ENCODE measurements at places on chromosomes 5 and 9. TPM values are rescaled to one million over a fixed set of nuclear protein-coding genes. Genes with fewer than 3 reads are reported as not detected.

The C5orf58 gene
- not detected for total RNA-seq

The CLTB gene
- total RNA-seq, result 155 TPM

The ANKS6 gene
- 35.1 TPM for total RNA-seq

DNA sequence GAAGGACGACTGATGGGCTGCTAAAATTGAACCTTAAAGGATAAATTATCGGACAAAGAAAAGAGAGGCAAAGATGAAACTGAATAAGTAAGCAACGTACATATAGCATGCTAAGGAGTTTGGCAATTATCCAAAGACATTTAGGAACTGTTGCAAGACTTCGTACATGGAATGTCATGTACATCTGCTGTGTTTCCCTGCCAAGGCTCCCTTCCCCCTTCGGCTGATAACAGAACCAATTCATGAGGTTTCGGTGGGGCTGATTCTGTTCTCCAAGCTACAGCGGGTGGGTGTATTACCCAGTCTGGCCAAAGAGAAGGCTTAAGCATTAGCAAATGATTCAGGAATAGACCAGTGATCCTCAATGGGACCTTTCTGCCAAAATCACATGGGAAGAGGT is 190.9 kb upstream of the FREM1 start:
- DNase-seq, result no peak
- H3K4me3 ChIP-seq, result no peak overlapping the region
- no peaks in the 10 kb centered on the region for H3K4me1 ChIP-seq
- H3K27ac ChIP-seq, result no peak overlapping the region

- no peak for DNase-seq
- no peaks in the 10 kb centered on the region for H3K27me3 ChIP-seq
- peaks cover 4% of the 10 kb centered on the region for H3K36me3 ChIP-seq
- H3K4me1 ChIP-seq, result no peaks in the 10 kb centered on the region
- no peak overlapping the region for H3K27ac ChIP-seq
- H3K4me3 ChIP-seq, result no peak overlapping the region
These were observed 45.7 kb downstream of the PRRC1 start for GRCh38 chr5:127563136-127563535.

DNA sequence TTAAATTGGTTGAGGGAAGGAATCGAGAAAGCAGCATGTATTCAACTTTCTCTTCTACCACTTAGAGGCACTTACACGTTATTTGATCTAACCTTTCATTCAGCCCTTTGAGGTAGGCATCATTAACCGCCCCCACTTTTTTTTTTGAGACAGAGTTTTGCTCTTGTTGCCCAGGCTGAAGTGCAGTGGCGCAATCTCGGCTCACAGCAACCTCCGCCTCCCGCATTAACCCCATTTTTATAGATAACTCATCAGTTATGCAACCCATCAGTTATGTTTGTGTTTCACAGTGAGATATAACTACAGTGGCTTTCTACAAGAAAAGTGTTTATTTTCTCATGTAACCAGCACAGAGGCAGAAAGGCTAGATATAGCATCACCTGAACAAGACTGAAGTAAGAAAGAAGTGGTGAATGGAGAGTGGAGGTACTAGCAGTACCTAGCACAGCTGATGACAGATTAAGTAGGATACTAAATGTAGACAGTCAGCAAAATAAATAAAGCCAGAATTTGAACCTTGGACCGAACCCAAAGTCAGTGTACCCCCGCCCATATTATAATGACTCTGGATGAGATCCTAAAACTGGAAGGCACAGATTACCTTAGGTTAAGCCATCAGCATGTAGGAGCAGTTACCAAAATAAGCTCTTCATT is 91.2 kb downstream of the PJA2 start:
- DNase-seq, result no peak
- H3K4me3 ChIP-seq, result no peak overlapping the region
- H3K27ac ChIP-seq, result no peak overlapping the region
- H3K36me3 ChIP-seq, result no peaks in the 10 kb centered on the region
- H3K27me3 ChIP-seq, result no peaks in the 10 kb centered on the region
- peaks cover 9% of the 10 kb centered on the region for H3K4me1 ChIP-seq

DNA sequence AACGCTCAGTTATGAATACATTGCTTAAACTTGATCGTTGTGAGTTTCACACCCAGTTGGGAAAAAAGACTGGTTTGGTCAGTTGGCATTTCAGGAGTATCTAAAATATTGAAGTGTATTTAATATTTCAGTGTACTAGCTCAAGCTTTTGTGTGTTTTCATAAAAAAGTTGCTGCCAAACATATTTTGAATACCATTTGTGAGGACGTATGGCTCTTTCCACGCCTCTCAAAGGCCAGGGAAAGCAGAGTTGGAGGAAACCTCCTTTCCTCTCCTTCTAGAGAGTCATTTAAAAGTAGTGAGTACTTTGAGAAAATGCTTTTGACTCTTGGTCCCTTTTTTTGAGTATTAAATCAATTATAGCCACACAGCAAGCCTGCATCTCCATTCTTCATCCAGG is 43.2 kb upstream of the ANKRD33B start:
- H3K27ac ChIP-seq, result no peak overlapping the region
- peaks cover 6% of the 10 kb centered on the region for H3K4me1 ChIP-seq
- H3K4me3 ChIP-seq, result no peak overlapping the region
- H3K36me3 ChIP-seq, result no peaks in the 10 kb centered on the region
- no peak for DNase-seq

- H3K36me3 ChIP-seq, result peaks cover 4% of the 10 kb centered on the region
- no peaks in the 10 kb centered on the region for H3K27me3 ChIP-seq
- H3K4me1 ChIP-seq, result peaks cover 100% of the 10 kb centered on the region
- DNase-seq, result no peak
These were observed 259.3 kb downstream of the FANCC start for GRCh38 chr9:95058121-95058785.

- H3K27ac ChIP-seq, result no peak overlapping the region
- H3K4me3 ChIP-seq, result no peak overlapping the region
- no peaks in the 10 kb centered on the region for H3K36me3 ChIP-seq
These were observed 141.0 kb downstream of the CARTPT start for GRCh38 chr5:71860048-71860447.

GRCh38 chr5:57804007-57804444 is 321.4 kb upstream of the ACTBL2 start:
- no peak overlapping the region for H3K27ac ChIP-seq
- no peaks in the 10 kb centered on the region for H3K27me3 ChIP-seq
- no peak overlapping the region for H3K4me3 ChIP-seq
- no peaks in the 10 kb centered on the region for H3K36me3 ChIP-seq
- no peak for DNase-seq

DNA sequence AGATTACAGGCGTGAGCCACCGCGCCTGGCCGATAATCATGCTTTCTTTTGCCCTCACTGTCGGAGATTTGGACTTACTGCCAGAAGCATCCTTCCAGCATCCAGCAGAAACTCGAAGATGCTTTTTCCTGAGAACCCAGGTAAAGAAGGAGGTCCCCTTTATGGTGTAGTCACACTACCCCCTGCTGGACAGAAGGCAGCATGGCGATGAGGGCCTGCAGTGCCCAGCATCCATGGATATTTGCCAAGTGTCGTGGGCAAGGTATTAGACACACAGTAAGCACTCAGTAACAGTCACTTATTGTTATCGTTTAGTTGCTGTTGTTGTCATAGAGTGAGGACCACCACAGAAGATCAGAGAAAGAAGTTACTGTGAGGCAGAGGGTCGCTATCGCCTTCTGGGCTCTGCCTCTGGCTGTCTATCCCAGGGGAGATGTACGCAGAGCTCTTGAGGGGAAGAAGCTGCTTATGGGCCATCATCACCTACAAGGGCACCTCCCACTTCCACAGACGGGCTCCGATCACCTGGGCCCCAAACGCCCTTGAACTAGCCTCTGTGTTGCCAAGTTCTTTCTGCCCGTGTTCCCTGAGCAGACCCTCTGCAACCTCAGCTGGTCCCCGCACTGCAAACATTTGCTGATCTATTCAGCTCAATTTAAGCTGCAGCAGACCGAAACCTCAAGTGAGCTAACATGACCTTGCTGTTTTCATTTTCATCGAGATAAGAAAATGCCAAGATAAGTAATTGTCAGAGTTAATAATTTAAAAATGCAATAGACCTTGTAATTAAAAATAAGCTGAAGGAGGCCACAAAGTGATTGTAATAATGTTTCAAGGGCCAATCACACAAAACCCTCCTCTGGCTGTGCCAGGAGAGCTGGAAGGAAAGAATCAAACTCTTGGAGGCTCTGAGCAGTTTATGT is 23.9 kb downstream of the C5orf15 start:
- DNase-seq, result no peak
- peaks cover 51% of the 10 kb centered on the region for H3K4me1 ChIP-seq
- H3K27me3 ChIP-seq, result no peaks in the 10 kb centered on the region
- no peak overlapping the region for H3K27ac ChIP-seq
